Activated CD8-positive, alpha-beta memory T cell treated with anti-CD3 and anti-CD28 coated beads for 1 hour (primary cell): ENCODE measurements at places on chromosomes 4 and X.

GRCh38 chr4:40856840-40857362 lies 107.1 kb downstream of the NSUN7 start:
- DNase-seq = no peak

- DNase-seq = no peak
Observed at GRCh38 chrX:143894938-143895337, 11.1 kb downstream of the UBE2NL start.

DNA sequence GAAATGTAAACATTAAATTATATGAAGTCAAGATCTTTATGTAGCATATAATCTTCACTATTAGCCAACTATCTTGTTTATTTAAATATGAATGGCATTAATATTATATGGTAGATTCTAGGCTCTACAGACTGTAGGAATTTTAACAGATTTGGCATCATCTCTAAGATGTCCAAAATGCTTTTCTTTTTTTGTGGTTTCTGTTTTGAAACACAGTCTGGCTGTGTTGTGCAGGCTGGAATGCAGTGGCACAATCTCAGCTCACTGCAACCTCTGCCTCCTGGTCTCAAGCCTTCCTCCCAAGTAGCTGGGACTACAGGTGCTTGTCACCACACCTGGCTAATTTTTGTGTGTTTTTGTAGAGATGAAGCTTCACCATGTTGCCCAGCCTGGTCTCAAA lies 76.2 kb downstream of the ELOVL6 start:
- no peak for DNase-seq

DNA sequence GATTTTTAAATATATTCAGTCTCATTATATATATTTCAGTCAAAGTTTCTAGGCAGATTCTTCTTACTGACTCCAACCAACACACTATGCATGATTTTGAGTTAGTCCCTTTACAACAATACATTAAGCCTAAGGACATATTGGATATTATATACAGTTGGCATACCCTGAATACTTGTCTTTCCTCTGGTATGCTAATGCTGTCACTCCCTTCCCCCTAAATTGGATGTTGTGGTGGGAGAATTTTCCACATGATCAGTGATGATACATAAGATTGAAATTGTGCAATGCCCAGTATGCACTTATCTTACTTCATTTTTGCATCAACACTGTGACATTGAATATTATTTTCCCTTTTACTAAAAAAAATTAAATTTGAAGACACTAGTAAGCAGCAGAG lies 935.2 kb downstream of the PCDH7 start:
- DNase-seq = no peak

- no peak for DNase-seq
Observed at GRCh38 chrX:37926700-37927099, 79.3 kb upstream of the DYNLT3 start.

DNA sequence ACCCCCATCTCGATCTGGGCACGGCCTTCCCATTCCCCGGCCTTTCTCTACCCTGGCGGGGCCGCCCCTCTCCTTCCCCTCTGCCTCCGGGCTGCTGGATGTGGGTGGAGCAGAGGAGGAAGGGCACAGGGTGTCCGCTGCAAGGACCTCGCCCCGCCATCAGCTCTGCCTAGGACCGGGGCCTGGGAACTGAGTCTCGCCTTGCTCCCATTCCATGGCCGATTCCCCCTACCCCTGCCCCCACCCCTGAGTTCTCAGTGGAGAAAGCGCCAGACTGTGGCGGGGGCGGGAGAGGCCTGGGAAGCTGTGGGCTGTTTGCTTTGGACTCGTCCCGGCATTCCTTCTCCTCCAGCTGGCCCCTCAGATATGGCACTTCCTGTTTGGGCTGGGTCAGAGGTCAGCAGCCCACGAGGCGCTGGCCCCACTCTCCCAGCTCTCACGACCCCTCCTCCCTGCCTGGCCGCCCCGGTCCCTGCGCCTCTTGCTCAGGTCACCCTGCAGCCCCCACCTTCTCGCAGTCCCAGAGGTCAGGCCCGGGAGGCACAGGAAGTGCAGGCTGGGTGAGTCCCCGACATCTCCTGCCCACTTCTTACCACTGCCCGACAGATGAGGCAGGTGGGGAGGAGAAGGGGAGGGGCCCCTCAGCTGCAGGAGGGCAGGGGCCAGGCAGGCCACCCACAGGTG lies 6.4 kb upstream of the BGN start:
- DNase-seq = no peak

- DNase-seq = no peak
Observed at GRCh38 chr4:38866973-38867477, 581 bp upstream of the FAM114A1 start.

DNA sequence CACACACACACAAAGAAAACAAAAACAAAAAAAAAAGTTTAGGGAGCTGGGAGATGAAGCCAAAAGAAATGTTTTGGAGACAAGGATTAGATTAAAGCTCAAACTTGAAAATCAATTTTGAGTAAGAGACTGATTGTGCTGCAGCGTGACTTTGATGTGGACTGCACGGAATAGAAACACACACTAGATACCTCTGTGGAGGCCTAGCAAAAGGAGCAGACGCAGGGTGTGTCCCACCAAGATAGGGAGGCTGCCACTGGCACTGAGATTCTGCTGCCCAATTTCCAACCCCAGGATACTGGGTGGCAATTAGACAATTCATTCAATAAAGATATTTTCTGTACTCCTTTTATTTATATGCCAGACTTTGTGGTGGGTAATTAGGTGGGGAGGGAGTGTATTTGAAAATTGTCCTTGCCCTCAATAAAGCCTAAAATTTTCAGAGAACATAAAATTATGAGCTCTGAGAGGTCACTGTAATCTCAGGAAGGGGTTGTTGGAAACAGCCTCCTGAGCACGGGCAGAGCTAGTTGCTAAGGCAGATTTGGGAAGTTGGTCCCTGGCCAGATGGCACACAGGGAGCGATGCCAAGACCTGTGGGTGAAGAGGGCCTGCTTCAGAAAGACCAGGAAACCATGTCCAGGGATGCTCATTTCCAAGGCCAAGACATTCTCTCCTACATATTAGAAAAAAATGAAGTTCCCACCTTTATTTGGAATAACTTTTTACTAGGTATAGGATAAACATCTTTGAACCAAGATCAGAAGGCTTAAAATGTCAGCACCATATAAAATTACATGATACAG lies 1.9 kb upstream of the PPP3CA start:
- no peak for DNase-seq

DNA sequence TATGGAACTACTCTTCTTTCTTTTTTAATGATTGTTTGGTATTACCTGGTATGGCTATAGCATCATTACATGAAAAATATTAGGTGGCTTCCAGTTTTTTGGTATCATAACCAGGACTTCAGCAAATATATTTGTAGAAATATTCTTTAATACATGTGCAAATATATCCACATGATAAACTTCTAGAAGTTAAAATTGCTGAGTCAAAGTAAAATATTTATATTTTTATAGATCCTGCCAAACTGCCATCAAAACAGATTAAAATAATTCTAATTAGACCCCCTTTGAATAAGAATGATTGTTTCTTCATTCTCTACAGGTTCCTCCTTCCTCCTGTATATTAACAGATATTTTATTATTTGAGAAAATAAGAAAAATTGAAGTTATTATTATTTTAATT lies 708.5 kb upstream of the INTU start:
- DNase-seq = no peak

- no peak for DNase-seq
Observed at GRCh38 chrX:68833855-68834331, 5.1 kb downstream of the EFNB1 start.

DNA sequence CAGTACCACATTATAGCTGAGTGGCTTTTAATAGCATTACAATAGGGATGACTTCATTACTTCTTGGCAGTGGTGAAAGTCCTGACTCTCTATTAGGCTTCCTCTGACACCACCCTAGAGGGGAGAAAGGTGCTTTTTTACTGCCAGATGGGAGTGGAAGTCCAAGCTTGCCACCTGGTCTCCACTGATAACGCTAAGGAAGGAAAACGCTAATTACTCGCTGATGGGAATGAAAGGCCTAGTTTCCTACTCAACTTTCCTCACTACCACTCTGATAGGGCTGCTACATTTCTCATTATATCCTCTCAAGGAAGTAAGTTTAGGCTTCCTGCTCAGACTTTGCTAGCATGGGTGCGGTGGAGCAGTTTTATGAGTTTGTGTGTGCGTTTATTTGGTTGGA lies 62.3 kb upstream of the PAGE3 start:
- DNase-seq = no peak

DNA sequence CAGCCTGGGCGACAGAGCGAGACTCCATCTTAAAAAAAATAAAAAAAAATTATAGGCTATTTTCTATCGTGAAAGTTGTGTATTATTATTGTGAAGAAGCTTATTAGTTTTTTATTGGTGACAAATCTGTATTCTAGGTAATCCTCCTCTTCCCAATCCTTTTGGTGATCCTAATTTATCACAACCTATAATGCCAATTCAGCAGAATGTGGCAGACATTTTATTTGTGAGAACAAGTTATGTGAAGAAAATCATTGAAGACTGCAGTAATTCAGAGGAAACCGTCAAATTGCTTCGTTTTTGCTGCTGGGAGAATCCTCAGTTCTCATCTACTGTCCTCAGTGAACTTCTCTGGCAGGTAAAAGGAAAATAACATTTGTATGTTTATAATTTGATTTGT lies 109.4 kb upstream of the DDX3X start:
- DNase-seq = no peak

GRCh38 chr4:154626793-154627484 lies 14.5 kb upstream of the FGG start:
- no peak for DNase-seq

DNA sequence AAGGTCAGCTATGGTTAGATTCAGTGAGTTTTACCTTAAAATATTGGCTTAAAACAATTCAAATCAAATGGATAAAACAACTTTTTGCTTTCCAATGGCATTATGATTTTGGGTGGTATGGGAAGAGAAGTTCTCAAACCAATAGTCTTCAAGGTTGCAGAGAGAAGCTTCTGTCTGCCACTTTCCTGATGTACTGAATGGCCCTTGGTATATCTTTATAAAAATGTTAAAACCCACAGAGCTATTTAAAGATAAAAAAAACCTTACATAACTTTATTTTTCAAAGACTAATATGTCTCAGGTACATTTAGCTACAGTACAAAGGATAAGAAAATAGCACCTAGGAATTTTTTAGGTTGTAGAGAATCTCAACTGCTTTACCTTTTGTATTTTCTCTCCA lies 6.9 kb downstream of the FGA start:
- DNase-seq = no peak

DNA sequence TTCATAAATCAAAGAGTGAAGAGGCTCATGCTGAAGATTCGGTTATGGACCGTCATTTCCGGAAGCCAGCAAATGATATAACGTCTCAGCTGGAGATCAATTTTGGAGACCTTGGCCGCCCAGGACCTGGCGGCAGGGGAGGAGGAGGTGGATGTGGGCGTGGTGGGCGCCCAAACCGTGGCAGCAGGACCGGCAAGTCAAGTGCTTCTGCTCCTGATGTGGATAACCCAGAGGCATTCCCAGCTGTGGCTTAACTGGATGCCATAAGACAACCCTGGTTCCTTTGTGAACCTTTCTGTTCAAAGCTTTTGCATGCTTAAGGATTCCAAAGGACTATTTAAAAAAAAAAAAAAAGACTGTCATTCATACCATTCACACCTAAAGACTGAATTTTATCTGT lies 44.0 kb upstream of the EFNB1 start:
- DNase-seq = no peak

- no peak for DNase-seq
Observed at GRCh38 chr4:180950377-180950776, 1292.8 kb upstream of the TENM3 start.

DNA sequence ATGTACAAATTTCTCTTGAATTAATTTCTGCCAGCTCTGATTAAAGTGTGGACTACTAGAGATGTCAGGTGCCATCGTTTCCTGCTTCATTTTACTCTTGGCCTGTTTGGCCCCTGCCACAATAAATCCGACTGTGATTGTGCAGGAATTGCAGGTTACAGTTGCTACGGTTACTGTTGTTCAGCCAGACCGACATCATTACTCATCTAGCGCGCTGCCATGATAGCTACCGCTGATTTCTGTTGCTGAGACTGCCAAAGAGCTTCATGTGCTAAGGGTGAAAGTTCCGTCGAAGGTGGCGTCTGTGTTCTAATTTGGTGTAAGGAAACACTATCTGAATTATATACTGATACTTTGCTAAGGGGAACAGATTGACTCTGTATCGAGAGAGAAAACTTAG lies 22.1 kb downstream of the SLIT2 start:
- no peak for DNase-seq

DNA sequence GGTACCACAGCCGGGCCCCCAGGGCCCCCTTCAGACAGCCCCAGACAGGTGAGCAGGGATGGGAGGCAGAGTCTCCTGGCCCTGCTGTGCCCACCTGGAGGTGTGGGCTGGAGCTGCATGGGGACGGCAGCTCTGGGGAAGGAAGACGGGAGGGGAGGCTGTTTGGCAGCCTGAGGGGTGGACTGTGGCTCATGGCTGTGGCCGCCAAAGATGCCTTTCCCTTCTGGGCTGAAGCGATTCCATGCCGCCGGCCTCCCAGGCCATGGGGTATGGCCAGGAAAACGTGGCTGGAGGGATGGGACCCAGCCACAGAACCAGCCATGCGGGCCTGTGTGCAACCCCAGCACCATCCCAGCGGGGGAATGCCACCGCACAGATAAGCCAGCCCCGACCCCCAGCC lies 65.7 kb downstream of the FAM53A start:
- DNase-seq = no peak

DNA sequence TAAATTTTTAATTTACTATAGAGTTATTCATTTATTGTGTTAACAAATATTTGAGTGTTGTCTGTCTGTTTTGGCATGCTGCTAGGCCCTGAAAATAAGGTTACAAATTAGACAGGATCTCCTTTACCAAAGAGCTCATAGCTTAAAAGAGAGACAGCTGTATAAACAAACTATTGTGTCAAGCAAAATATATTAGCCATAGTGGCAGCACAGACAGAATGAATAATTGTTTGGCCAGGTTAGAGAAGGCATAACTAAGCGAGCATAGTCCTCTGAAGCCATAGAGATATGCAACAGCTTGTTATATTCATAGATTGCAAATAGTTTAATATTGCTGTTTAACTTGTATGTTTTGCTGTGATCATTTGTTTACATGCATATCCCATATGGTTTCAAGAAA lies 66.7 kb upstream of the NDUFC1 start:
- DNase-seq = no peak

DNA sequence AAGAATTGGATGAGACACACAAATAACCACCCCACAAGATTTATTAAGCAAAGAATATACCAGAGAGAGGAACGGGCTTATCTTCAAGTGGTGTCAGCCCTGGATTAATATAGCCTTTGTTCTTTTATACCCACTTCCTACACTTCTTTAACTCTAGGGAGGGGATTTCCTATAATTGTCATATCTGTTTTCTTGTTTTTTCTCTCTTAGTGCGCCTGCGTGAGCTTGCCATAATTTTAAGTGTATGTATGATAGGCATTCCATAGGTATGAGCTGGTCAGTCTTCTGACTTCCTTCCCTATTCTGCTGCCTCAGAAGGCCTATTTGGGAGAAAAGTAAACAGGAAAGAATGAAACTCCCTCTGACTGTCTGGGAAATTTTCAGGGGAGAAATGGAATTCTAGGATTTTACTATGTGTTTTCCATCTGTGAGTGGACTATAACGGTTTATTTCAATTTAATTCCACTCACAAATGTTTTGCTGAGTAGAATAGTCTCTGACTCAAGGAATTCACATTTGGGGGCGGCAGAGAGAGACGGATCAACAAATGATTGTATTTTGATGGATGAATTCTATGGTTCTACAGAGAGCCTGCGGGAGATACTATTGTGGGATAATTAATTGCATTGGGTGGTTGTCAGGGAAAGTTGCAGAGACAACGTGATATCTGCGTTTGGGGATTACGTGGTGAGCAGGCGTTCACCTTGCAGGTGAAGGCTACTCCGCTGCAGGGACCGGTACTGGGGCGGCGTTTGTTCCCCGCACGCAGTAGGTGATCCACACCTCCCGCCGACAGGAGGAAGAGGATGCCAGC lies 626 bp upstream of the CEP135 start:
- DNase-seq = no peak
